ENCODE measurements at places on chromosomes 13 and 19.

DNA sequence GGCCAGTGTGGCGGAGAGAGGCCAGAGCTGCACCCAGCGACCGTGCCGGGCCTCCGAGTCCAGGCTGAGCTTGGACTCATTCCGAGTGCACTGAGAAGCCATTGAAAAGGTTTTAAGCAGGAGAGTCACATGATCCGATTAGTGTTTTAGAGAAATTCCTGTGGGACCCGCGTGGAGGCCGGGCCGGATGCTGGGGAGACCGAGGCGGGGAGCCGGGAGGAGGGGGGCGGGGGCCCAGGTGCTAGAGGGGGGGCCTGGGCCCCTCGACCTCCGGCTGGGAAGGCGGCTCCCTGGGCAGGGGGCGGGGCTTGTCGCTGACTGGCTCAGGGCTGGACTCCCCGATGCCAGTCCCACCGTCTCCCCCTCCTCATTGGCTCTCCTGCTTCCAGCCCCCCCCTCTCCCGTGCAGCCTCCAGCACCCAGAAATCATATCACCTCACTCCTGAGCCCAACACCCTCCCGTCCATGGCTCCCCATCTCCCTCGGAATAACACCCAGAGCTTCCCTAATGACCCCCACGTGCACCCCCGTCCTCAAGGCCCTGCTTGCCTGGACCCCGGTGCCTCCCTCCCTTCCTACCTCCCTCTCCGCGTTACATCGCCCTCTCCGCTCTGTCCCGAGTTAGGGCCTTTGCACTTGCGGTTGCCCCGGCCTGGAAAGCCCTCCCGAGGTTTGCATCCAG lies 5.2 kb upstream of the ZNF579 start:
- DNase-seq = peak; percentile 28

DNA sequence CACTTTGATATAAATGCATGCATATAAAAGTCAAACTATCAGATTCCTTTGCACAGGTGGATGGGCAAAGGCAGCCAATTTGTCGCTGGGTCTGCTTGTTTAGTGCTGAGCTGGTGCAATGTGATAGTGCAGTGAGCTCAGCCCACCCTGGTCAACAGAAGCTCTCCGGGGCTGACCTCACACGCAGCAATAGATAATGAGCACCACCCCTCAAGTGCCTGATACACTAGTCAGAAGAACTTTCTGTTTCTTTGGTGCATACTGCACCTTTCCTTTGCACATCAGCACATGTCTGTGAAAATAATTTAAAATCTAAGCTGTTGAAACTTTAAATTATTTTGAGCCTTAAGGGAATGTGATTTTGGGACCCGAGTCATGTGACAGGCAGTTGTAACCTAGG lies 20.2 kb downstream of the ATP8A2 start:
- DNase-seq = no peak

DNA sequence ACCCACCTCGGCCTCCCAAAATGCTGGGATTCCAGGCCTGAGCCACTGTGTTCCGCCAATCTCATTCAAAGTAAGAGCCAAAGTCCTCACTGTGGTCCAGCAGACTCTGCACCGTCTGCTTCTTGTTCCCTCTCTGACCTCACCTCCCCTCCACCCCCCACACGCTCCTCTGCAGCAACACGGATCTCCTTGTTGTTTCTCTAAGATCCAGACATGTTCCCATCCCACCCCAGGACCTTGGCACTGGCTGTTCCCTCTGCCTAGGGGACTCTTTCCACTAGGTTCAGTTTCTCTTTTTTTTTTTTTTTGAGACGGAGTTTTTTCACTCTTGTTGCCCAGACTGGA lies 38.4 kb downstream of the LTBP4 start:
- no peak for DNase-seq

DNA sequence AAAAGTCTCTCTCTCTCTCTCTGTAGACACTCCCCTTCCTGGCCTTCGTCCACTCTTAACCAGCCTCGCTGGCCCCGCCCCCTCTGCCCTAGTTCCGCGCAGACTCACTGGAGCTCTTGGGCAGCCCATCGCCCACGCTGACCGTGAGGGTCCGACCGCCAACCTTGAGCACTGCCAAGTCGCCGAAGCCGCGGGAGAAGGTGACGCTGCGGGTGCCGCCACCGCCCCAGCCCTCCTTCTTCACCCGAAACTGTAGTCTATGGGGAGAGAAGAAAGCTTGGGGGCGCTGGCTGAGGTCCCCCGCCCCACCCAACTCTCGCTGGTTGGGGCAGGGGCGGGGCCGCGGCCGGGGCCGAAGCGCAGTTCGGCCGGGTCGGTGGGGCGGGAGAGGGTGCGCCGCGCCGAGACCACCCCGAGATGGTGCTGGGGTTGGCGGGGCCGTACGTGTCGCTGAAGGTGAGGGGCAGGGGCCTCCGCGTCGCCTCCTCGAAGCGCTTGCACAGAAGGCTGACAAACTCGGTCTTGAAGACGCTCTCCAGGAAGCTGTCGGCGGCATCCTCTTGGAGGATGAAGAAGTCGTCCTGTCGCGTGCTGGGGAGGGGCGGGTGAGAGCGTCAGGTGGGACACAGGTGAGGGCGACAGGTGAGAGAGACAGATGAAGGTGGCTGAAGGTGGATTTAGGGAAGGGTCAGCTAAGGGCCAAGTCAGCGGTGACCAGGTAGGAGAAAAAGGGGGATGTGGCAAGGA lies 12.6 kb upstream of the ZNF414 start:
- no peak for DNase-seq

GRCh38 chr13:75225288-75226032 lies 256.5 kb downstream of the TBC1D4 start:
- DNase-seq = no peak

GRCh38 chr13:87754097-87754496 lies 82.9 kb downstream of the SLITRK5 start:
- DNase-seq = no peak

GRCh38 chr13:51781246-51782022 lies 22.5 kb downstream of the DHRS12 start:
- no peak for DNase-seq

- DNase-seq = no peak
These were observed 1106.7 kb downstream of the EFNB2 start for GRCh38 chr13:105428811-105429210.

- peak; percentile 30 for DNase-seq
These were observed 42.6 kb upstream of the ADGRL1 start for GRCh38 chr19:14248578-14249011.

DNA sequence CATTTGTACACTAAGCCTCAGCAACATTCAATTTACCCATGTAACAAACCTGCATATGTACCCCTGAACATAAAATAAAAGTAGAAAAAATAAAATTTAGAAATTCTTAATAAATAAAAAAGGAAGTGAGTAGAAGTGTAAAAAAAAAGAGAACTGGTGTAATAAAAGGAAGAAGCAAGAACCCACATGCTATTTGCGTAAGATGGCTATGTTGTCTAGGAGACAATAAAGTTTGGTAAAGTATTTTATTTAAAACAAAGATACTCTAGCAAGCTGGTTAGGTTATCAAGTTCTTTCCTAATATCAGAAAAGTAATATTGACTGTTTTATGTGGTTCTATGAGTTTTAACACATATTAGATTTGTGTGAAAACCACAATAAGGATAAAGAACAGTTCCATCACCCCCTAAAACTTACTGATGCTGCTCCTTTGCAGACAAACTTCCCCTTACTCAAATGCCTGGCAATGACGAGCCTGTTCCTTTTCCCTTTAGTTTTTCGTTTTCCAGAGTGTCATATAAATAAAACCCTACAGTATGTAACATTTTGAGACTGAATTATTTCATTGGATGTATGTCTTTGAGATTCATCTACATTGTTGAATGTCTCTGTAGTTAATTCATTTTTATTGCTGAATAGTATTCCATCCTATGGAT lies 98.9 kb downstream of the TNFSF13B start:
- no peak for DNase-seq

DNA sequence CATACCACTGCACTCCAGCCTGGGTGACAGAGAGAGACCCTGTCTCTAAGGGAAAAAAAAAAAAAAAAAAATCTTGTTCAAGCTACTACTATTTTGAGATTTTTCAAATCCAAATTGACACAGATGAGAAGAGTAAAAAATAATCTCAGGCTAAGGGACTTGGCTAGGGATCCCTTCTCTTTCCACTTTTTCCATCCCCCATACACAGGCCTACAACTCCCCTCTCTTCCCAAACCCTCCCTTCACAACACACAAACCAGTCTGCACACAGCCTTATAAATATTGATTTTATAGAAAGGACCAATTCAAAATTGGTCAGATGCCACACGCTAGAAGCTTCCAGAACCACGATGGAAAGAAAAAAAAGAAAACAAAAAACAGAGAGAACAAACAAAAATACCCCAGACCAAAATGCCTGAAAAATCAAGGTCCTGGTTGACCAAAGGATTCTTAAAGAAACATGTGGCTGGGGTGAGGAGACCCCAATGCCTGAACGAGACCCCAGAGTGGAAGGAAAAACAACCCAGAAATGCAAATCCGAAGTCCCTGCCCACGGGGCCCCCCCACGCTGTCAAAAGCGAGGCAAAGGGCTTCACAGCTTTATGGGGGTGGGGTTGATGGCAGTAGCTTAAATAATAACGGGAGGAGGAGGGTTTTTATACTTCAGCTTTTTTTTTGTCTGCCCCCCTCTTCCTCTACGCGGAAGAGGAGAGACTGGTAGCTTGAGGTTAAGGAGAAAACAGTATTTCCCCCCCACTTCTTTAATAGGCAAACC lies 18.1 kb downstream of the QPCTL start:
- no peak for DNase-seq

DNA sequence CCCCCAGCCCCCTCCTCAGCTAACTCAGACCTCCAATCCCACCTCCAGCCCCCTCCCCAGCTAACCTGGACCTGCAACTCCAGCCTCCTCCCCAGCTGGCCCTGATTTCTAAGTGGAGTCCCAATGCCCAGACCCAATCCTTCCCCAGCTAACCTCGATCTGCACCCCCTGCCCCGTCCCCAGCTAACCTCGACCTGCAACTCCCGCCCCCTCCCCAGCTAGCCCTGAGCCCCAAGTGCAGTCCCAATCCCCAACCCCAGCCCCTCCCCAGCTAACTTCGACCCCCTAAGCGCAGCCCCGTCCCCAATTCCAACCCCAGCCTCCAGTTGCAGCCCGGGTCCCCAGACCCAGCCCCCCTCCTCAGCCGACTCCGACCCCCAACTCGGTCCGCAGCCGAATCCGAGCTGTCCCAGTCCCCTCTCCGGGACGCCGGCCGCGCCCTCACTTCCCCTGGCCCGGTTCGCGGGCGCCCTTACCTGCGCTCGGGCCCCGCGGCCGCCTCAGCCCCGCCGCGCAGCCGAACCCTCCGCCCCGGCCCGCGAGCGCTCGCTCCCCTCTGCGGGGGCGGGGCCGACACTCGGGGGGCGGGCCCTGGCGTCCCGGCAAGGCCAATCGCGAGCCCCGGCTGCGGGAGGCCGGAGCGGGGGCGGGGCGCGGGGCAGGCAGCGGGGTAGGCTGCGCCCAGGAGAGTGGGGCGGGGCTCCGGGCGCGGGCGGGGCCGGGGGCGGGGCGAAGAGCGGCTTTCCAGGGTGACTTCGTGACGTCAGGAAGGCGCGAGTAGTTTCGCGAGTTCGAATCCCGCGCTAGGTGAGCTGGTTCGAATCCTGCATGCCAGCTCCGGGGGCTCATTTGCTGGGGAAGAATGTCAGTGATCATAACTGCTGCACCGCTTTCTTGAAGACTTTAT lies at the start of gene GNG7:
TSS of gene GNG7 (minus strand) at position 525 of the 907 bp plus-strand sequence. CDS start 182,006 bp downstream, outside the sequence.
- DNase-seq = peak; percentile 92

DNA sequence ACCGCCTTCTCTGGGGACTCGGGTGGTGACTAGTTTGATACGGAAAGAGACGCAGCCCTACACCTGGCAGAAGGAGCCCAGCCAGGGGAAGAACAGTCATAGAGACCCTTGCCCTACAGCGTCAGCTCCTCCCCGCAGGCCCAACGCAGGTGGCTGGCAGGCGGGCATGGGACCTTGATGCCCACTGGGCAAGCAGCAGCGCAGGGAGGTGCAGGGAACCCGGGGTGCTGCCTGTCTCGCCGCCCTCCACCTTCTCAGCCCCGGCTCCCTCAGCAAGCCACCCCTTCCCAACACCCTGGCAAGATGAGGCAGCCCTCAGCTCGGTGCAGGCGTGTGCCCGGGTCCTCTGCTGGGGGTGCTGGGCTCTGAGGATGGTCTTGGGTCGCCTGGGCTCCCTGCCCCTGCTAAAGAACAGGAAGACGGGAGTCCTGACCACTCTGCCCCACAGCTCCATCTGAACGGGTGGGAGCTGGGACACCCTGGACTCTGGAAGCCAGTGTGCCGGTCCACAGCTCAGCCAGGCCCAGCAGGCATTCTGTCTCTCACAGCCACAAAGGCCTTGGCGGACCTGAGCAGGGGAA lies 9.0 kb downstream of the MIER2 start:
- no peak for DNase-seq

DNA sequence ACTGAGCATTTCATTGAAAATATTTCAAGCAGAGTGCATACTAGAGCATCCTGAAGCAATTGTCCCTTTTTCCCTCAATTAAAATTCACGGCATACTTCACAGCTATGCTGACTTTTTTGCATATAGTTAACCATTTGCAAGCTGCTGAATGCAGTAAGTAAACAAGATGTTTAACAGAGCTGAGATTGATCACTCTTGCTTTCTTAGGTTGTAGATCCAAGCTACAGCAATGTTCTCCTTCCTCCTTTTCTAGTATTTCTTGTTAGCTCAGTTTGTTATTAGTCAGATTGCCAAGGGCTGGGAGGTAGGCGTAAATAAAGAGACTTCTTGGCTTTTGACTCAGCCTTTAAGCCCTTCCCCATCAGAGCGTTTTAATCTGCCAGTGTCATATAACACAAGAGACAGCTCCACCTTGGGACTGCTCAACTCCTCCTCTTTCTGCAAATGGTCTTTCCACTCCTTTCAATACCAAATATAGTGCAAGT lies at the start of gene SLITRK6:
TSS of gene SLITRK6 (minus strand) at position 323 of the 486 bp plus-strand sequence. CDS start 2,911 bp downstream, outside the sequence.
- DNase-seq = no peak

GRCh38 chr13:101139081-101139480 lies 277.2 kb downstream of the NALCN start:
- no peak for DNase-seq

GRCh38 chr13:100650326-100650725 lies 24.3 kb downstream of the TMTC4 start:
- no peak for DNase-seq

GRCh38 chr13:27483421-27483820 lies 33.1 kb upstream of the MTIF3 start:
- no peak for DNase-seq

GRCh38 chr13:48985756-48986155 lies 10.0 kb downstream of the FNDC3A start:
- no peak for DNase-seq

DNA sequence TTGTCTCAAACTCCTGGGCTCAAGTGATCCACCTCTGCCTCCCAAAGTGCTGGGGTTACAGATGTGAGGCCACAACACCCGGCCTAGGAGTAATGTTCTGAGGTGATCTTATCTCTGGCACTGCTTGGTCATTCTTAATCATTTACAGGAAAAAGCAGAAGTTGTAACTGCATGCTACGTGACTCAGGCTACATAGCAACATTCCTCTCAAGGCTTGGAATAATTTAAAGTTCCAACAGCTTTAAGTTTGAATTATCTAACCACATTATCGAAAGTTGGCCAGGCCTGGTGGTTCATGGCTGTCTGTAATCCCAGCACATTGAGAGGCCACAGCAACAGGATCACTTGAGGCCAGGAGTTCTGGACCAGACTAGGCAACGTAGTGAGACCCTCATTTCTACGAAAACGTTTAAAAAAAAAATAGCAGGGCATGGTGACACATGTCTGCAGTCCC lies 3.9 kb upstream of the B9D2 start:
- no peak for DNase-seq
